ENCODE measurements at places on chromosomes 6 and 20. TPM values are rescaled to one million over a fixed set of nuclear protein-coding genes. Genes with fewer than 3 reads are reported as not detected.
A peak's percentile ranks its signal among the peaks of the same experiment; 100 is the strongest.

Gene SCRT2
- not detected for total RNA-seq

Gene AIF1
- 0.44 TPM for total RNA-seq

Gene GRM4
- 1.3 TPM for total RNA-seq

Gene SYNDIG1
- total RNA-seq = not detected

Gene DEFB123
- total RNA-seq = not detected

Gene ASIP
- not detected for total RNA-seq

DNA sequence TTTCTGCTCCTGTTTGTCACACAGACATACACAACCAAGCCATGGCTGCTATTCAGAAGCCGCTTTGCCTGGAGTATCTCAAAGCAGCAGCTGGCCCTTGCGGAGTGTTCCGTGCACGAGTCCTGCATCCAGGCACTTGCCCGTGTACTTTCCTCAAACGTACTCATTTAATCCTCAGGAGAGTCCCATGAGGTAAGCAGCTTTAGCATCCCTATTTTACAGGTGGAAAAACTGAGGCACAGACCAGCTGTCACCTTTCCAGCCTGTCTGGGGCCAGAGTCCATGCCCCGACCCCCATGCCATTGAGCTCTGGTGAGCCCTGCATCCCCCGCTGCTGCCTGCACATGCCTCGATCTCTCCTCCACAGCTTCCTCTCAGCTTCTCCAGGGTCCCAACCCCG, 130.0 kb downstream of the ERMARD start:
- no peak overlapping the region for H3K27ac ChIP-seq
- H3K4me3 ChIP-seq = no peak overlapping the region
- H3K27me3 ChIP-seq = peaks cover 42% of the 10 kb centered on the region
- H3K4me1 ChIP-seq = no peaks in the 10 kb centered on the region
- DNase-seq = no peak

DNA sequence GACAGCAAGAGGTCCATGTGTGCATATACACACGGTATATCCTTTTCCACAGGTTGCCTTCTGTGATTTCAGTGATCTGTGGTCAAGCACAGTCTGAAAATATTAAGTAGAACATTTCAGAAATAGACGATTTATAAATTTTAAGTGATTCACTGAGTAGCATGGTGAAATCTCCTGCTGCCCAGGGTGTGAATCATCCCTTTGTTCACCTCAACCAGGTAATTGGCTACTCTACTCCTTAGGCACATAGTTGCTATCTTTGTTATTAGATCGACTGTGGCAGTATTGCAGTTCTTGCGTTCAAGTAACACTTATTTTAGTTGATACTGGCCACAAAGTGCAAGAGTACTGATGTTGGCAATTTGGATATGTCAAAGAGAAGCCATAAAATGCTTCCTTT, 1421.7 kb downstream of the GRIK2 start:
- H3K36me3 ChIP-seq = no peaks in the 10 kb centered on the region
- no peaks in the 10 kb centered on the region for H3K27me3 ChIP-seq
- no peak overlapping the region for H3K4me3 ChIP-seq
- H3K27ac ChIP-seq = no peak overlapping the region
- H3K4me1 ChIP-seq = no peaks in the 10 kb centered on the region

DNA sequence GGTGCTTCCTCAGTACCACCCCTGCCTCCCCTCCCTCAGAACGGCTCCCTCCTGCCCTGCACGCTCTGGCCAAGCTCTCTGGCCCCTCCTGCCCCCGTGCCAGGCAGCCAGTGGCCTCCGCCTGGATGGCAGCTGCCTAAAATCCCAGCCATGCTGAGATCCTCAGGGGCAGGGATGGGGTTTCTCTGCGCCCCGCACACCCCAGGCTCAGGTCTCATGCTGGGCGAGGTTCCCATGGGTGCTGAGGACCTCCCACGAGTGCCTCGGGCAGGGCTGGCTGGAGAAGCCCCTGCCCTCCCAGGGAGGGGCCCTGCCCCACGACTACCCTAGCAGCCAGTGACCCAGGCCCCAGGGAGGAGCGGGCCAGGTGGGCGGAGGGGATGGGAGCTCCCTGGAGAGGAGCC, 2.7 kb downstream of the PTK6 start:
- H3K4me3 ChIP-seq = no peak overlapping the region
- H3K27ac ChIP-seq = no peak overlapping the region
- no peaks in the 10 kb centered on the region for H3K36me3 ChIP-seq
- peaks cover 17% of the 10 kb centered on the region for H3K4me1 ChIP-seq
- no peaks in the 10 kb centered on the region for H3K27me3 ChIP-seq

DNA sequence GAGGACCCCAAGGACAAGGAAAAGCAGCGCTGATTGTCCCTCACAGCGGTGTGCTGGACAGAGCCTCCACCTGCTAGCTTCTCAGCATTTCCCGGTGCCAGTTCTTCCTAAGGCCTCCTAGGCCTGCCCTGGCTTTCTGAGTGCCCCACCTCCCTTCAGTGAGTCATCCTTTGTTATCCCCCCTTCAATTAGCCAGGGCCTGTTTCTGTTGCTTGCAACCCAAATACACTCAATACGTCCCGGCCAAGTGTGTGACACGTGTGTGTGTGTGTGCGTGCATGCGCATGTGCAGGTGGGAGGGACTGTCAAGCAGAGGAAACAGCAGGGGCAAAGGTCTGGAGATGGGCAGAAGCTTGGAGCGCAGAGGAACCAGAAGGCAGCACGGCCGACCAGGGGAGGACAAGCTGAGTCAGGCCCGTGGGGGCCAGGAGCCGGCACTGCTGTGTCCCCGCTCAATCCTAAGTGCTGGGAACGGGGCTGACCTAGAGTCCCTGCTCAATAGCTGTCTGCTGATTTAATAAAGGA, 159.8 kb downstream of the PREX1 start:
- H3K4me3 ChIP-seq = no peak overlapping the region
- no peaks in the 10 kb centered on the region for H3K4me1 ChIP-seq
- H3K36me3 ChIP-seq = no peaks in the 10 kb centered on the region
- no peak overlapping the region for H3K27ac ChIP-seq
- DNase-seq = no peak

GRCh38 chr20:51098284-51098810, 75.4 kb upstream of the KCNG1 start:
- no peaks in the 10 kb centered on the region for H3K27me3 ChIP-seq
- no peak overlapping the region for H3K27ac ChIP-seq
- no peaks in the 10 kb centered on the region for H3K4me1 ChIP-seq
- no peak for DNase-seq

GRCh38 chr6:86856937-86857563, 80.3 kb upstream of the HTR1E start:
- peak; percentile 17 for DNase-seq
- H3K4me3 ChIP-seq = no peak overlapping the region
- no peak overlapping the region for H3K27ac ChIP-seq

GRCh38 chr6:163612200-163612599, 197.7 kb downstream of the QKI start:
- H3K27me3 ChIP-seq = no peaks in the 10 kb centered on the region
- H3K27ac ChIP-seq = no peak overlapping the region
- no peaks in the 10 kb centered on the region for H3K4me1 ChIP-seq
- H3K4me3 ChIP-seq = no peak overlapping the region
- DNase-seq = no peak

- H3K4me3 ChIP-seq = no peak overlapping the region
- H3K4me1 ChIP-seq = no peaks in the 10 kb centered on the region
- no peak for DNase-seq
- no peaks in the 10 kb centered on the region for H3K36me3 ChIP-seq
- H3K27ac ChIP-seq = no peak overlapping the region
- H3K27me3 ChIP-seq = no peaks in the 10 kb centered on the region
Measured at GRCh38 chr6:21536280-21536766, 57.2 kb upstream of the SOX4 start.

- no peaks in the 10 kb centered on the region for H3K4me1 ChIP-seq
- no peaks in the 10 kb centered on the region for H3K36me3 ChIP-seq
- DNase-seq = no peak
- no peaks in the 10 kb centered on the region for H3K27me3 ChIP-seq
Measured at GRCh38 chr6:15359335-15359862, 113.5 kb downstream of the JARID2 start.

- H3K27ac ChIP-seq = no peak overlapping the region
- no peaks in the 10 kb centered on the region for H3K36me3 ChIP-seq
Measured at GRCh38 chr20:59376998-59377397, 76.6 kb downstream of the EDN3 start.

DNA sequence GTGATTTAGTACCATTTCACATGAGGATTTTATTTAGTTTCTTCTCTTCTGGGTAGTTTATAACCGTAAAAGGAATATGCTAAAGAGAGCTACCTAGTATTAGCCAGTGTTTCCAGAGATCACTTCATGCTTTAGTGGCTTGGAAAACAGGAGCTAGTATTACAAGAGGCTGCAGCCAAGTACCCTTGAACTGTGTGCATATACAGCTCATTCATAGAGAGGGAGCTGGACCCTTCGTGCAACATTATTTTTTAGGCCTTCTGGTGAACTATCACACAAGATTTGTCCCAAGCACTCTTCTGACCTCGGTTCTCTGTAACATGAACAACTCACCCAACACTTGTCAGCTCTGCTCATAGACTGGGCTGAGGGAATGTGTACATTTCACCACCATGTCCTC, 74.9 kb upstream of the RIN2 start:
- H3K4me1 ChIP-seq = no peaks in the 10 kb centered on the region
- H3K4me3 ChIP-seq = no peak overlapping the region
- H3K27me3 ChIP-seq = no peaks in the 10 kb centered on the region
- H3K27ac ChIP-seq = no peak overlapping the region
- DNase-seq = no peak

All from Panc1 (cell line).